Fibroblast of skin of right biceps (primary cell): ENCODE measurements at places on chromosomes 2 and 18.

- DNase-seq, result peak; percentile 80
Measured at GRCh38 chr2:234308813-234309195, 188.1 kb downstream of the ARL4C start.

DNA sequence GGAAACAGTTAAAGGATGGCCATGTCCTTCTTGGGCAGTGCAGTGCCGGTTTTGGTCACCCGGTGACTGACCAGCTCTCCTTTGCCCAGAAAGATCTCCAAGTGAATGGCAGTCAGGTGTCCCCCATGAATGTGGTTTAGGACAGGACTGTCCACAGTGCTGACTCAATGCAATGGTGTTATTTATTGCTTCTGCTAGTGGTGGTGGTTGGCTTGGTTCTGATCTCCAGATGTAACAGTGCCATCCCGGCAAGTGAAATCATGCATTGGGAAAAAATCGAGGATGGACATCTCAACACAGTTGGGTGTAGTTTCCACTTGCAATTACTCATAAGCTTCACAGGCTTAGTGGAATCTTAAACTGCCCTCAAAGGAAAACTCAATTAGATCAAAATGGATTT, 81.9 kb downstream of the TGOLN2 start:
- peak; percentile 42 for DNase-seq

- peak; percentile 95 for DNase-seq
Measured at GRCh38 chr2:112055730-112056625, 909 bp downstream of the TMEM87B start.

DNA sequence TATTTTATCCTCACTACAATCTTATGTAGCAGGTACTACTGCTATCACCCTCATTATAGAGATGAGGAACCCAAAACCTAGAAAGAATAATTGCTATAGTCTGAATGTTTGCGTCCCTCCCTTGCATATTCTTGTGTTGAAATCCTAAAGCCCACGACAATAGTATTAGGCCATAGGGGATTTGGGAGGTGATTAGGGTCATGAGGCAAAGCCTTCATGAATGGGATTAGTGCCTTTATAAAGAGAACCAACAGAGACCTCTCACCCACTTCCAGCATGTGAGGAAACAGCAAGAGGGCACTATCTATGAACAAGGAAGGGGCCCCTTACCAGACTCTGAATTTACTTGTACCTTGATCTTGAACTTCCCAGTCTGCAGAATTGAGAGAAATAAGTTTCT, 500.3 kb upstream of the FAM98A start:
- no peak for DNase-seq

DNA sequence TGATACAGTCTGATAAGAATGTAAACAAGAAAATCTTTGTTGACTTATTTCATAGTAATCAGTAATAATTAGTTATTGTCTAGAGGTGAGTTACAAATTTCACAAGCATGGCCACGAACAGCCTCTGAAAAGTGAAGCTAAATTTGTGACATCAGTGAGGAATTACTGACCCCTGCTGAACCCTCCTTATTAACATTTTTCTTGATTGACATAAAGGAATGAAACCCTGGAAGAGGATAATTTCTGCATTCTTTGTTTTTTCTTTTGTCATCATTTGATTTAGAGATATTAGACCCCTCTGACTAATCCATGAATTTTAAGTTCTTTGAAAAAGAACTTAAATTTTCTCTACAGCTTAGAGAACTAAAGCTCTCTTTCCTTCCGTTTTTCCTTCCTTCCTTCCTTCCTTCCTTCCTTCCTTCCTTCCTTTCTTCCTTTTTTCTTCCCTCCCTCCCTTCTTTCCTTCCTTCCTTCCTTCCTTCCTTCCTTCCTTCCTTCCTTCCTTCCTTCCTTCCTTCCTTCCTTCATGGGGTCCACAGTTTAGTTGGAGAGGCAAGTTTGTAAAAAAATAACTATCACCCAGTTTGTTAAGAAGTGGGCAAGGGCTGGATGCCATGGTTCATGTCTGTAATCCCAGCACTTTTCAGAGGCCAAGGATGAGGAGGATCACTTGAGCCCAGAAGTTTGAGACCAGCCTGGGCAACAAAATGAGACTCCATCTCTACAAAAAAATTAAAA, 387.0 kb downstream of the MTX2 start:
- peak; percentile 53 for DNase-seq

DNA sequence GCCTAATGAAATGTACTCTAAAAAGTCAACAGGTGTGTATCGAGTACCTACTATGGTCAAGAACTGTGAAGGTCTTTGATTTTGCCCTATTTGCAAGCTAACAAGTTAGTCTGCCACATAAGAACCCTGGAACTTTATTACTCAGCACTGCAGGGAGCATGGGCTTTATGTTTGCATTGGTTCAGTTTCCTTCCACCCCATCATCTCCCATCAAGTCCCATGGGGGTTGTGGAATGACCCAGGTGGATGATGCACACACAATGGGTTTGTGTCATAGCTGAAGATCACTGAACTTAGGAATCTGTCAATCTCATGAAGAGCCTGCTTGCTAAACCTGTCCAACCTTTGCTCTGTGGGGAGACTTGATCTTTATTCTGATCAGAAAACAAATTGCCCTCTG, 265.5 kb downstream of the RPRM start:
- no peak for DNase-seq

DNA sequence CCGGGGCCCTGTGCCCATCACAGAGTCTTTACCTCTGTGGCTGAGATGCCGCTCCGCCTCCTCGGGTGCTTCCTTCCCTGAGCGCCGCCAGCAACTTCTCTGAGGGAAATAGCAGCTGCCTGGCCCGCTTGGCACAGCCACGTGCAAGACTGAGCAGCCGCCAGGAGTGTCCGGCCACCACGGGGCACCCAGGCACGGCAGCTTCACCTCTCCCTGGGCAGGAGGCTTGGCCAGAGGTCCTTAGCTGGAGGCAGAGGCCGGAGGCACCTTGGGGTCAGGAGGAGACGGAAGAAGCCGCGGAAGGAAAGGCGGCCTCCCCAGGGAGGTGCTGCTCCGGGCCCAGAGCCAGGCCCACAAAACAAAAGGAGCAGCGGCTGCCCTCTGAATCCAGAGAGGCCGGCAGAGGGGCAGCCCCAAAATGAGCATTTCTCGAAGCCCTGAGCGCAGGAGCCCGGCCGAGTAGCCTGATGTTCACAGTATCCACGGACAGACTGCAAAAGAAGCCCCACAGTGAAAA, 6.0 kb upstream of the LIMS2 start:
- DNase-seq, result no peak

- DNase-seq, result no peak
Measured at GRCh38 chr2:225064928-225065327, 22.7 kb upstream of the DOCK10 start.

- no peak for DNase-seq
Measured at GRCh38 chr2:233817361-233817911, 36.9 kb downstream of the HJURP start.

GRCh38 chr2:192195548-192196418, 1.1 kb upstream of the TMEFF2 start:
- DNase-seq, result peak; percentile 29
